ENCODE measurements at places on chromosomes 2 and 18. TPM values are rescaled to one million over a fixed set of nuclear protein-coding genes. Genes with fewer than 3 reads are reported as not detected.

GRCh38 chr18:710418-711300 lies 1.8 kb downstream of the ENOSF1 start:
- peaks cover 34% of the 10 kb centered on the region for H3K4me1 ChIP-seq
- H3K36me3 ChIP-seq: peaks cover 6% of the 10 kb centered on the region
- H3K27me3 ChIP-seq: no peaks in the 10 kb centered on the region
- peak overlapping the region; percentile 89 for H3K4me3 ChIP-seq
- peak overlapping the region; percentile 35 for H3K27ac ChIP-seq

The ABCG5 gene
- total RNA-seq: not detected

GRCh38 chr2:24971286-24971535 lies 544 bp downstream of the DNAJC27 start:
- H3K27ac ChIP-seq: peak overlapping the region; percentile 100
- H3K4me1 ChIP-seq: peaks cover 29% of the 10 kb centered on the region
- H3K27me3 ChIP-seq: no peaks in the 10 kb centered on the region
- H3K36me3 ChIP-seq: no peaks in the 10 kb centered on the region
- no peak for DNase-seq

The ANKRD30B gene
- total RNA-seq: not detected

GRCh38 chr2:66521291-66521922 lies 86.5 kb downstream of the MEIS1 start:
- no peaks in the 10 kb centered on the region for H3K27me3 ChIP-seq
- H3K27ac ChIP-seq: peak overlapping the region; percentile 28
- peaks cover 6% of the 10 kb centered on the region for H3K36me3 ChIP-seq
- no peak overlapping the region for H3K4me3 ChIP-seq
- no peak for DNase-seq

DNA sequence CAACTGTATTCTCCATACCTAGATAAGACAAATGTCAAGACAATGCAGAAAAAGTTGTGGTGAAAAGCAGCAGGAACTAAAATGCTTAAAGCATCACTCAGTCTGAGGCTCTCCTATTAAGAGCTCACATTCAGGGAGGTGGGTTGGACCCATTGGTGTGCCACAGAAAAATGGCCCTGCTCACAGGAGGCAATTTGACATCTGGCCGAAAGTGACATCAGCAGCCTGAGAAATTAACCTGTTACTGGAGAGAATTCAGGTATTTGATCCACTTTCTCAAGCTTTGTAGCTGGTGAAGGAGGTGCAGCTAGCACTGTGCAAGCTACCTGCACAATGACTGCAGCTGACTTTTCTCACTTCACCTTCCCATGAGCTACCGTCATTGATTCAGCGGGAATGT lies 86.0 kb downstream of the TMEM247 start:
- H3K27me3 ChIP-seq: no peaks in the 10 kb centered on the region
- no peak for DNase-seq
- no peak overlapping the region for H3K4me3 ChIP-seq

The CPLX4 gene
- total RNA-seq: not detected

- H3K4me3 ChIP-seq: no peak overlapping the region
- H3K27ac ChIP-seq: no peak overlapping the region
- no peaks in the 10 kb centered on the region for H3K36me3 ChIP-seq
Observed at GRCh38 chr2:201866643-201867473, 60.5 kb downstream of the CDK15 start.

- H3K27ac ChIP-seq: no peak overlapping the region
- H3K4me1 ChIP-seq: no peaks in the 10 kb centered on the region
- H3K27me3 ChIP-seq: no peaks in the 10 kb centered on the region
Observed at GRCh38 chr2:165198181-165198580, 5.7 kb downstream of the SCN3A start.

- no peak overlapping the region for H3K4me3 ChIP-seq
- H3K36me3 ChIP-seq: no peaks in the 10 kb centered on the region
- no peak overlapping the region for H3K27ac ChIP-seq
- H3K27me3 ChIP-seq: peaks cover 15% of the 10 kb centered on the region
- H3K4me1 ChIP-seq: peaks cover 12% of the 10 kb centered on the region
Observed at GRCh38 chr2:134079373-134079772, 174.5 kb upstream of the MGAT5 start.

The ZBTB7C gene
- 0.45 TPM for total RNA-seq

The MEP1B gene
- not detected for total RNA-seq

- H3K4me1 ChIP-seq: no peaks in the 10 kb centered on the region
- H3K4me3 ChIP-seq: no peak overlapping the region
- H3K36me3 ChIP-seq: peaks cover 10% of the 10 kb centered on the region
- H3K27ac ChIP-seq: no peak overlapping the region
- no peak for DNase-seq
Observed at GRCh38 chr2:102366406-102367112, 11.0 kb downstream of the IL18R1 start.

The SPAST gene
- total RNA-seq: 34.6 TPM

DNA sequence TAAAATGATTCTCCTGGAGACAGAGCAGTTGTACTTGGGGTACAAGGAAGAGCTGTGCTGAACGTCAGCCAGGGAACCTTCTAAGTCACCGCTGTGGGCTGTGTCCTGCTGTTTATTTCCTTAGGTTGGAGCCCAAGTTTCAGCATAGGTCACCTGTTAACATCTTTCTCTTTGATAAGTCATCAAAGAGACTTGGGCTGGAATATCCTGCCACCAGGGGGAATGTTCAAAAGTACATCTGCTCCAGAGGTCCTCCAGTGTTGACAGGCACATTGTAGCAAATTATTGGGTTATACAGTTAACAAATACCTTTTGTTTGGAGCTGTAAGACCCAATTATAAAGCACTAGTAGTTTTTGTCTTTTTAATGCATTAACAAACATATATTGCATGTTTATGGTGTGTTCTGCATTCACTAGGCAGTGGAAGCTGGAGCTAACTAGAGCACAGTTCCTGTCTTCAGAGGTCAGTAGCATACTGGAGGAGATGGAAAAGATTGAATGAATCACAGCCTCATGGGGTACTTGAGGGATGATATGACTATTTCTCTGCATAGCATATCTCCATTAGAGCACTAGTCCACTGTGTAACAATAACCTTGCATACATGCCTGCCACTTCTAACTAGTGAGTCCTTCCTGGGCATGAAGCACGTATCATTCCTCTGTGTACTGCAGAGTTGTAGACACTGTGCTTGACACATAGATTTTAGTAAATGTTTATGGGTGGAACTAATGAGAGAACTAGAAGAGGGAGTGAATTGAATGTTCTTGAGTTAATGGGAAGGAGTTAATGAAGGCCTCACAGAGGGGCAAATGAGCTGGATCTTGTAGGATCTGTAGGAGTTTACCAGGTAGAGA lies 182.1 kb downstream of the AGAP1 start:
- no peak for DNase-seq
- no peak overlapping the region for H3K27ac ChIP-seq
- H3K4me3 ChIP-seq: no peak overlapping the region
- peaks cover 55% of the 10 kb centered on the region for H3K4me1 ChIP-seq
- peaks cover 15% of the 10 kb centered on the region for H3K27me3 ChIP-seq

The GCG gene
- 0.27 TPM for total RNA-seq

GRCh38 chr2:69628325-69629021 lies 15.1 kb downstream of the AAK1 start:
- no peak for DNase-seq
- no peaks in the 10 kb centered on the region for H3K4me1 ChIP-seq
- no peak overlapping the region for H3K4me3 ChIP-seq
- H3K27ac ChIP-seq: no peak overlapping the region
- H3K36me3 ChIP-seq: no peaks in the 10 kb centered on the region

All from neural crest cell (in vitro differentiated cells).